ENCODE measurements at places on chromosomes 2 and 18.

- DNase-seq: no peak
Observed at GRCh38 chr2:28748176-28748575, 3.5 kb upstream of the PPP1CB start.

- DNase-seq: peak; percentile 88
Observed at GRCh38 chr2:64606479-64607363, 47.0 kb downstream of the SERTAD2 start.

DNA sequence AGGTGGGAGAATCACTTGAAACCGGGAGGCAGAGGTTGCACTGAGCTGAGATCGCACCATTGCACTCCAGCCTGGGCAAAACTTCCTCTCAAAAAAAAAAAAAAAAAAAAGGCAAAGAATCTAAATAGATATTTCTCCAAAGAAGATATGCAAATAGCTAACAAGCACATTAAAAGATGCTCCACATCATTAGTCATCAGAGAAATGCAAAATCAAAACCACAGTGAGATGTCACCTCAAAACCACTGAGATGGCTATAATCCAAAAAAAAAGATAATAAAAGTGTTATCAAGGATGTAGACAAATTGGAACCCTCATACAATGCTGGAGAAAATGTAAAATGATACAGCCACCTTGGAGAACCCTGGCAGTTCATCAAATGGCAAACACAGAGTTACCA is 8.4 kb downstream of the ST8SIA5 start:
- no peak for DNase-seq

DNA sequence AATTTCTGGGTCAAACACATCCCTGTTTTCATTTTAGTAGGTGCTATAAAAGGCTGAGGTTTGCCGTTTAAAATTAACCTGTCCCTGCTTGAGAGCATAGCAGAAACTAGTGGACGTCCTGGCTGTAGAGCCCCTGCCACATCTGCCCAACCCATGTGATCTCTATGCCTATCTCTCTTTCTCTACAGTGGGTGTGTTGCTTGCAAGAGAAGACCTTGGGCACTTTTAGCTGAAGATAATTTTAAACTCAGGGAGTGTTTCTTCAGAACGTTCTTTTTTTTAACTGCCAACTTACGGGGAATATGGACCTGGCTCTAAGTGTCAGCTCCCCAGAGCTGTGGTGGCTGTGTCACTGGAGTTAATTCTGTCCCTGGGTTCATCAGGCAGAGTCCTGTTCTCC is 100.6 kb downstream of the NRP2 start:
- DNase-seq: no peak

- DNase-seq: no peak
Observed at GRCh38 chr2:168064011-168064998, 183.1 kb downstream of the STK39 start.

- no peak for DNase-seq
Observed at GRCh38 chr2:161625314-161625919, 1.2 kb downstream of the SLC4A10 start.

GRCh38 chr18:52082246-52082645 is 257.8 kb upstream of the DCC start:
- DNase-seq: no peak

DNA sequence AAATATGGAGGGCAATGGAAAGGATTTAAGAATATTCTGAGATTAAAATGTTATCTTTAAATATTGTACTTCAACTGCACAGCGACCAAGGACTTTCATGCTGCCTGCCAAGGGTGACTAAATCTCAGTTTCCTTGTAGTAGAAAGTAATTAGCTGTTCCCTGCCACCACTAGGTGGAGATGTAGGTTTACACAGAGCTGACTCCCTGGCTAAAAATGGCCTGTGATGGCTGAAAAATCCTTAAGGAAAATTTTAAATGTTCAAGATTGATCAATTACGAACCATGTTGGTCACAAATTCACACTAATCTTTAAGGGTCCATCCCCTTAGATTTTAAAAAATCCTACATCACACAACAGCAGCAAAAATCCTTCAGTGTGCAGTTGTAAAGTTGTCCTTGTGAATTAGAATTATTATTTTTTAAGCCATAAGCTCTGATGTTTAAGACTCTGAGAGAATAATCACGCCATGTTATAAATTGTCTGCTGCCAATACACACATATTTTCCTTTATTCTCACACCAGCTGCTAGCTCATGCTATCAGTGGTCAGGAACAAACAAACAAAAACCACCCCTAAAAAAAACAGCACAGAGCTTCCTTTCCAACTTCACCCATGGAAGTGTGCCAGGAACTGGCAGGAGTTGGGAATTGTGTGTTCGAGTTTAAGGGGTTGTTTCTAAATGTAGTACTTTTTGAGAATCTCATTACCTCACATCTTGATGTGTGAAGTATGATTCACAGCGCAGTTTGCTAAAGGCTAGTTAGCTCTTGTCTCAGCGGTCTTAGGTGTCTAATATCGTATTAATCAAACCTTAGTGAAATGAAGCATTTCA is 399.8 kb downstream of the TMEM182 start:
- DNase-seq: no peak

- DNase-seq: no peak
Observed at GRCh38 chr2:71449343-71449742, 4.0 kb upstream of the DYSF start.

GRCh38 chr2:208363485-208363884 is 43.1 kb upstream of the PTH2R start:
- DNase-seq: no peak

- DNase-seq: no peak
Observed at GRCh38 chr2:32715981-32716380, 88.1 kb downstream of the TTC27 start.

DNA sequence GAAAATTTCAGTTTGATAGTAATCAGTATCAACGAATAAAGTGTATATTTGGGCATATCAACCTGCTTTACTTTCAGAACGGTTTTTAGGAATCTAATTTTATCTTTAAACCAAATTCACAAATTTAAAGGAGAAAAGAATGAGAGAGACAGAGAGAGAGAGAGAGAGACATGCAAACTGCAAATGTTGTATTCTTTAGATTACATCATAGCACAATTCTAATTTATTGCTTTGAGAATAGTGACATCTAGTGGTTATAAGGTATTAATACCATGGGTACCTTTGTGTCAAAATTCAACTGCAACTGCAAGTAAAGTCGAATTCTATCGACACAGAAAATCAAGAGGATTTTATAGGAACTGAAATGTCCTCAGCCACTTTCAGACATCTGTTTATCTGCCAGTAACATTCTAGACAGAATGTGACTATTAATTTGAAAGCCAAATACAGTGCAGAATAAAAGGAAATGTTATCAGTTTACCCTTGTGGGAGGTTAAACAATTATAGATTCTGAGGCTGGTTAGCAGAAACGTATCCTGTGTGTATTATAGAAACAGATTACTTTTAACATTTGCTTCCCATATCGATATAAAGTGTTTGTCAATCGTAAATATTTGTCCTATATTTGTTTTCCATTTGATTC is 529.8 kb upstream of the VRK2 start:
- no peak for DNase-seq

GRCh38 chr18:478681-479080 is 21.8 kb downstream of the COLEC12 start:
- DNase-seq: no peak

- no peak for DNase-seq
Observed at GRCh38 chr2:49804111-49804510, 649.8 kb upstream of the FSHR start.

GRCh38 chr2:229401171-229401865 is 130.2 kb upstream of the PID1 start:
- DNase-seq: no peak

DNA sequence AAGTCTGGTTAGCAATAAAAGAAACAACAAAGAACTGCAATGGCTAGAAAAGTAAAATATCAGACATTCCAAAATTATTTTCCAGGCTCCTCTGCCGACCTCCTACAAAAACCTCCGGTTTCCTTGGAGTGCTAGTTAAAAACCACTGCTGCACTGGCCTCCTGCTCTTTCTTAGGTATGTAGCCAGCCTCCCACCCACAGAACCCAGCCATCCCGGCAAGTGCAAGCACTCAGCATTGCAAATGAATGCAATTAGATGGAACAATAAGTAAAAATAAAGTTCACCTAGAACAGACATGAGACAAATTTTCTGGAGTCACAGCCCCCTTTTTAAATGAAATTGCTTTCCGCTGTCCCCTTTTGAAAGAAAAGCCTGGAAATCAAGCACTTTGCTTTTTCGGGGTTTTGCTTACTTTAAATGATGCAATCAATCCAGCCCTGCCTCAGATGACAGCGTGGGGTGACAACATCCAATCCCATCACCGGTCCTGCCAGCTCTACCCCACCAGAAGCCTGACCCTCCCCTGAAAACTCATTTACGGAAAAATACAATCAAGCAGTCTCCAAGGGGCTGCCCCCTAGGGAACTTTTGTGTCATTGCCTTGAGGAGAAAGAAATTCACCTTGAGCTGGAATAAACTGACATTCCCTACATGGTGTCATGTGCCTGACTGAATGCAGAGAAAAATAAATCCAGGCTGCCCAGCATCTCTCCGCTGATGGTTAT is 199.8 kb downstream of the EPHA4 start:
- DNase-seq: no peak

DNA sequence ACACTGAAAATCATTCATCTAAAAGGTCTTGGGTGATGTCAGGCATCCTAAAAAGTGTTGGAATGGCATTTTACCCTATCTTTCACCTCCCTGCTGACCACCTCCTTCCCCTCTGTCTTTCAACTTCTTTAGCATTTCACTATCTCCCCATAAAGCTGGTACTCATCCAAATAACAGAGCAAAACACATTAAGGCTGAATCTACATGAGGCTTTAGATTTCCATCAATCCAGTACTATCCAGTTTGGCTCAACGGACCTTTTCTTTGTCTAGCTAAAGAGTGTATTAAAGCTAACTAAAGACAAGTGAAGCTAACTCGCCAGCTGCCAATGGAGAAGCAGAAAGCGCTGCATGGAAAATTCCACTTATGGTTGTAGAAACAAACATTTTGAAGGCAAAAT is 122.5 kb upstream of the NCKAP5 start:
- no peak for DNase-seq

DNA sequence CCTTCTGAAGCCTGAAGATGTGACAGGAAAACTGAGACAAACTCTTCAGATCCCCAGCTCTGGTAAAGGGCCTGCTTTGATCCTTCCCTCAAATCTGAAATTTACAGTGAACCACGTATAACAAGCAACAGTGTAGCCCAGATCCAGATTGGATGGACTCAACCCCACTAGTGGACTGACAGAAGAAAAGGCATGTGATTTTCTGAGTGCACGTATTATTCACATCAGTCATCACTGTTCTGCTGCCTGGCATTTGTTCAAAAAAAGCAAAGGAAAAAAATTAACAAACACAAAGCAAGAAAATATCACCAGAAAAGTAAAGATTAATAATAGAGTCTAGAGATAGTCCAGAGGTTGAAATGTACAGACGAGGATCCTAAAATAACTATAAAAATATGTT is 87.6 kb downstream of the CYRIA start:
- DNase-seq: no peak

- DNase-seq: no peak
Observed at GRCh38 chr2:121279476-121280220, 5.4 kb downstream of the TFCP2L1 start.

DNA sequence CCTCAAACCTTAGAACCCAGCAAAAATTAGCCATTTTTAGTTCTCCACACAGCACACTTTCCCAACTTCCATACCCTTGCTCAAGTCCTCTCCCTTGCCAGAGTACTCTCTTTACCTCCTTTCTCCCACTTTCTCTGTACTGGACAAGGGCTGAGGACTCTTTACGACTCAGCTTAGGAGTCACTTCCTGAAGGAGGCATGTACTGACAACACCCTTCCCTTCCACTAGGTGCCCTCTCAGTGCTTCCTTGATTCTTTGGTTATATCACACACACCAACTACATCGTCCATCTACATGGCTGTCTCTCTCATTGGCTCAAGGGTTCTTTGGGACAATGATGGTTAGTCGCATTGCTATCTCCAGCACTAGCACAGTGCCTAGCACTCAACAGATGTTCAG is 5.2 kb upstream of the C18orf63 start:
- DNase-seq: no peak

DNA sequence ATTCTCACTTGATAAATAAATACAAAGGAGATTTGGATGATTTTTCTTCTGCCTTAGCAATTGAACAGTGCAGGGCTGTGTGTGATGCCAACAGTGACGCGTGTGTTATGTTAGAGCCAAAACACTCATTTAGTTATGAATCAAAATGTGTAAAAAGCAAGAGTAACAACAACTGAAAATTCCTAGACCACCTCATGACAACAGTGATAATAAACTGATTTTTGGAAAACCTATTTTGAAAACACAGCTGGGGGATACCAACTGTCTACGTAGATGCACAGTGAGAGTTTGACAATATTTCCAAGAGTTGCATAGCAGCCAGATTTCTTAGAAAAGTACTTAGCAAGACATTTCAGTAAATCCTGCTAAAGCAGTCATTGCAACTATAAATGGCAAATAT is 323.9 kb downstream of the GALR1 start:
- DNase-seq: no peak

DNA sequence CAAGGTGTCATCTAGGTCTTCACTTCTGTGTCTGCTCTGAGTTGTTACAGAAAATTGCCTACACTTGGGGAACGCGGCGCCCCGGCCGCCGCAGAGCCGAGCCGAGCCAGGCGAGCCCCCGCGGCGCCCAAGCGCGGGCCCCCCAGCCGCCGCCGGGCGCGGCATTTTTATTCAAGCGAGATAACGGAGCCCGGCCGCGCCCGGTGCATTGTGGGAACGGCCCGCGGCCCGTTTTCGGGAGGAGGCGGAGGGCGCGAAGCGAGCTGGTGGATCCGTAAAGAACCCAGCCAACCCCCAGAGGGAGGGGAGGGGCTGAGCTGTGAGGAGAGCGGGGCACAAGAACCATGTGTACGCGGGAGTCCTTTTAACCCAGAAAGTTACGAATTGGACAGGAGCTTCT is 191.8 kb downstream of the FTCDNL1 start:
- DNase-seq: no peak

DNA sequence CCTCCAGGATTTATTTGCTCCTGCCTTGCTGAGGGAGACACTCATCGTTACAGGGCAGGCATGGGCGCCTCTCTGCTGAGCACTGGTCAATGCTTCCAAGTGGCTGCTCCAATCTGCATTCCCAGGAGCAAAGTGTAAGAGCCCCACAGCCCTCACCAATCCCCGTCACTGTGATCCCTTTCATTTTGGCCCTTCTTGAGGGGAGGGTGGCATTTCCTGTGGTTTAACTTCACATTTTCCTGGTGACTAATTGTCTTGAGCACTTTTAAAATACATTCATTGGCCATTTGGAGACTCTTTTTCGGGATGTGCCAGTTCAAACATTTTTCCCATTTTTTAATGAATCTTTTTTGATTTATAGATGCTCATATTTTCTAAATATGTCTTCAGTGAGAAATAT is 33.0 kb downstream of the TPO start:
- DNase-seq: no peak

GRCh38 chr2:158745067-158745865 is 49.9 kb upstream of the DAPL1 start:
- no peak for DNase-seq

DNA sequence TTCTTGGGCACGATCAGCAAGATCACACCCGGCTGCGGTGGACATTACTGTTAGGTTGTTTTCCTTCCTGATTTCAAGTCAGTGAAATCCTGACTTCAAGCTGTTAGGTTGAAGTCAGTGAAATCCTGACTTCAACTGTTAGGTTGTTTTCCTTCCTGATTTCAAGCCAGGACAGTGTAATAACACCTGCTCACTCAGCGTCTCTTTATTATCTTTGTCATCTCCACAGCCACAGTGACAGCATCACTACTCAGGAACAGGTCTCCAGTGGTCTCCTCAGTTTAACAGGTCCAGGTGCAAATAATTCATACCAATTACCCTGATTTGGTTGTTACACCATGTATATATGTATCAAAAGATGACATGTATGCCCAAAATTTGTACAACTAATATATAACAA is 208.1 kb upstream of the REG3G start:
- no peak for DNase-seq

GRCh38 chr2:206255003-206255402 is 19.5 kb upstream of the ZDBF2 start:
- DNase-seq: no peak
